ENCODE measurements at places on chromosomes 6 and 20.

DNA sequence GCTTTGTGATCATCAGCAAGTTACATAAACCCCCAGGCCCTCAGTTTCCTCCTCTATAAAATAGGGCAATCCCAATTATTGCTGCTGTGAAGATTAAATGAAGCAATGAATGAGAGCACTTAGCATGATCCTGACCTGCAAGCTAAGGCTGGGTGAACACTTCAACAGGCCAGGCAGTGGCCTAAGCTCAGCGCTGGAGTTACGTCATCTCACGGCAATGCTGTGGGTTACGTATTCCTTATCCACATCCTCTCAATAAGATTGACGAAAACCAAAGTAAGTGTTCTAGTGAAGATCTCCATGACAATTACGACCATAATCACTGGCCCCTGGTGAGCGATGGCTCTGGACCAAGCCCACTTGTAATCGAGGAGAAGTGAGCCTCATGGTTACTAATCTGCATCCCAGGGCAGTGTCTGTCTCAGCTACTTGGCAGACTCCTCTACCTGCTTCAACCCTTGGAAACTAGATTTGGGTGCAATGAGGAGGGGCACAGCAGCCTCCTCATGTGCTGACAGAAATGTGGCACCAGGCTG lies 274.1 kb upstream of the ARID1B start:
- no peak for DNase-seq

- no peak for DNase-seq
These were observed 48.0 kb upstream of the NOP56 start for GRCh38 chr20:2604506-2604835.

- no peak for DNase-seq
These were observed 2.6 kb downstream of the BACH2 start for GRCh38 chr6:90294008-90294511.

GRCh38 chr6:20252311-20252710 lies 40.0 kb upstream of the MBOAT1 start:
- no peak for DNase-seq

DNA sequence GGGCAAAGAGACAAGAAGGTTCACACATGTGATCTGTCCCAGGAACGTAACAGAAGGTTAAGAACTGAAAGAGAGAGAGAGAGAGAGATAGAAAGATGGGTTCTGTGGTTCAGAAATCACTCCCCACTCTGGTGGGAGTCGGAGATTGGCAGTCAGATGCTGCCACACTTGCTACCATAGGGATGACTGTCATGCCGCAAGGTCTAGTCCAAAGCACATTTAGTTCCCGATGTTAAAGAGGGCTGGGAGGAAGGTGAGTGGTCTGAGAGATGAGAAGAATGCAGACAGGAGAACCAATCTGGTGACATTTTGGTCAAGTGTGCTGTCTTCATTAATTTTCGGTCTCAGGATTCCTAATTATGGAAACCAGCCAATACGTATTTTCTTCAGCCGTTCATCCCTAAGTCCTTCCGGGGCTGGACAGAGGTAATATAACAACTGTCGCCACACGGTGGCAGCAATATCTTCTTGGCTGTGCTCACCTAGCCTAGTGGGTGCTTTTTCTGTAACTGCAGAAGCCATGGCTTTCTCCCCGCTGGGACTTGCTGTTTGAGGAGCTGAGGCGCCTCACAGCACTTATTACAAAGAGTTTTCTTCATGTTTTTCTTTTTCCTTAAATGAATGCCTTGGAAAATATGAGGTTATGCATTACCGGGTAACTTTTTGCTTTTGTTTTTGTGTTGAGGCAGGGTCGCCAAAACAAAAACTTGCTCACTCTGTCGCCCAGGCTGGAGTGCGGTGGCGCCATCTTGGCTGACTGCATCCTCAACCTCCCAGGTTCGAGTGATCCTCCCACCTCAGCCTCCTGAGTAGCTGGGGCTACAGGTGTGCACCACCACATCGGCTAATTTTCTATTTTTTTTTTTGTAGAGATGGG lies 46.0 kb downstream of the SLC35D3 start:
- peak; percentile 65 for DNase-seq

DNA sequence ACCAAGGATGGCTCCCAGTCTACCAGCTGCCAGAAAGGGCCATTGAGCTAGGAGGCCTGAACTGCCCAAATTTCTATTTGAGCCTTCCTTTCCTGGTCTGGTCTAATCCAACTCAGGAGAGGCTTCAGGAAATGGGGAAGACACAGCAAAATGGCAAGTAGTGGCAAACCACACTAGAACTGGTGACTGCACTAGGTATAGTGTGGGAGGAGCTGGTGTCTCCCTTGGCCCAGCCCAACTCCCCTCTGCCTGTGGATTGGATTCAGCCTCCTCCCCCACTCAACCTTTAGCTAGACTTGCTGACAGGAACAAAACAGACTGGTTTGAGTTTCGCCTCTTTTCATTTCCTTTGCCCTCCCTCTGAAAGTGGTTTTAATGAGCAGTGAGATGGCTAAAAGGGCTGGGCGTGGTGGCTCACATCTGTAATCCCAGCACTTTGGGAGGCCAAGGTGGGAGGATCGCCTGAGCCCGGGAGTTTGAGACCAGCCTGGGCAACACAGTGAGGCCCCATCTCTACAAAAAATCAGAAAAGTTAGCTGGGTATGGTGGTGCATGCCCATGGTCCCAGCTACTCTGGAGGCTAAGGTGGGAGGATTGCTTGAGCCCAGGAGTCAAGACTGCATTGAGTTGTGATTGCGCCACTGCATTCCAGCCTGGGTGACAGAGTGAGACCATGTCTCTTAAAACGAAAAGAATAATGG lies 17.5 kb downstream of the MRPS18A start:
- DNase-seq = no peak

GRCh38 chr6:79862126-79862525 lies 85.2 kb downstream of the ELOVL4 start:
- no peak for DNase-seq

DNA sequence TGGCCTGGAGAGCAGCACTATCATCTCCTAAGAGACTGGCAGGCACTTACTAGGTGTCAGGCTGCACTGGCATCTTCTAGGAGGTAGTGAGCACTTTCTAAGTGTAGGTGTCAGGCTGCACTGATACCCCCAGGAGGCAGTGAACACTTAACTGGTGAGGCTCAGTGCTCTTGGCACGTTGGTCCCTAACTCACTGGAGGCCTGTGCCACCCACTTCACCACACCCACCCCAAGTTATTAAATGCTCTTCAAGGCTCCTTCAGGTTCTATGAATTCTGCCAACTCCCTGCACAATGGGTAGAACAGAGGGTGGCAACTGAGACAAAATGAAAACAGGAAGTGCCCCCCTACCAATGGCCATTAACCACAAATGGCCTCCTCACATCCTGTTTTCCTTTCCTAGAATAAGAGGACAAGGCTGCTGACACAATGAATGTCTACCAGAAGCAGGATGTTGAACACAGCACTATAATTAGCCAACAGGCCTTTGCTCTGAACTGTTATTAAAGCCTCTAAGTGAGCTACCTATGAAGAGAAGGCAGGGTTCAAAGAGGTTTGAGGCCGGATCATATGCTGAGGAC lies 29.4 kb downstream of the NCOA5 start:
- peak; percentile 81 for DNase-seq

DNA sequence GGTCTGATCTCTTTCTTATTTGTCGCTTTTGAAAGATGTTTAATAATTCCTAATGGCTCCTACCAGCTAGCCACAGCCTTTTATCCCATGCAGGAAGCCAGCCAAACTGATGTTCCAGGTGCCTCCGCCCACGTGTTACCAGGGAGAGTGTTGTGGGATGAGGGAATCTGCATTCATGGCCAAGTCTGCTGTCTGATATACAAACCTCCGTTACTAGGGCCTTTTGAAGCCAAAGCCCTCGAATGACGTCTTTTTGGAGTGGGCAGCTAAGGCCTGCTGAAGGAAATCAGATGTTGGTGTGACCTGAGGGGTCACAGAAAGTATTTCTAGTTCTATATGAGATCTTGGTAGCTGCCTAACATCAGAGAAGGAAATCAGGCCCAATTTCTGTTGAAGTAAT lies 21.3 kb downstream of the STK35 start:
- DNase-seq = no peak

GRCh38 chr20:21513881-21514540 lies at the start of gene NKX2-2:
Gene NKX2-2 (minus strand): TSS chr20:21514064. CDS start chr20:21513669, 395 bp downstream.
- peak; percentile 90 for DNase-seq

DNA sequence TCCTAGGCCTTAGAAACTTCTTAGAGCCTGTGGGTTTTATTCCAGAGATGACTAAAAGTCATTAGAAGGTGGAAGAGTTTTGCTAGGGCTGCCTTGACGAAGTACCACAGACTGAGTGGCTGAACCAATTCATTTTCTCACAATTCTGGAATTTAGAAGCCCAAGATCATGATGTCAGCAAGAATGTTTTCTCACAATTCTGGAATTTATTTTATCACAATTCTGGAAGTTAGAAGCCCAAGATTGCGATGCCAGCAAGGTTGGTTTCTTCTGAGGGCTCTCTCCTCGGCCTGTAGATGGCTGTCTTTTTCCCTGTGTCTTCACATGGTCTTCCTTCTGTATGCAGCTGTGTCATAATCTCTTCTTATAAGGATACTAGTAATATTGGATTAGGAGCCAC lies 672.9 kb upstream of the MARCKS start:
- DNase-seq = no peak

DNA sequence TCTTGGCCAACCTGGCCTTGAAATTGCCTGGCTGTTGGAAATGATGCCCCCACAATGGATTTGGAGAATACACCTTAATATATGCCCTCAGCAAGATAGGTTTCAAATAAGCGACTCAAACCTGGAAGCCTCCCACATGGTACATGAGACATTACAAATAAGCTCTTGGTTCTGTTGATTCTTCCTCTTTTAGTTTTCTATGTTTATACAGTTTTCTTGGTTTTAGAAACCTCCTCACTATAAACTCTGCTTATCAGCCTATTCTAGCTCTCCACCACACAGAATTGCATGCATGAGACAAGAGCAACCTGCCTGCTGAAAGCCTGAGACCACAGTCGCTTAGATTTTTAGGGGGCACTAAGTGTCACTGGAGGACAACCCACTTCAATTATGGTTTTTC lies 108.8 kb upstream of the PREP start:
- DNase-seq = no peak

DNA sequence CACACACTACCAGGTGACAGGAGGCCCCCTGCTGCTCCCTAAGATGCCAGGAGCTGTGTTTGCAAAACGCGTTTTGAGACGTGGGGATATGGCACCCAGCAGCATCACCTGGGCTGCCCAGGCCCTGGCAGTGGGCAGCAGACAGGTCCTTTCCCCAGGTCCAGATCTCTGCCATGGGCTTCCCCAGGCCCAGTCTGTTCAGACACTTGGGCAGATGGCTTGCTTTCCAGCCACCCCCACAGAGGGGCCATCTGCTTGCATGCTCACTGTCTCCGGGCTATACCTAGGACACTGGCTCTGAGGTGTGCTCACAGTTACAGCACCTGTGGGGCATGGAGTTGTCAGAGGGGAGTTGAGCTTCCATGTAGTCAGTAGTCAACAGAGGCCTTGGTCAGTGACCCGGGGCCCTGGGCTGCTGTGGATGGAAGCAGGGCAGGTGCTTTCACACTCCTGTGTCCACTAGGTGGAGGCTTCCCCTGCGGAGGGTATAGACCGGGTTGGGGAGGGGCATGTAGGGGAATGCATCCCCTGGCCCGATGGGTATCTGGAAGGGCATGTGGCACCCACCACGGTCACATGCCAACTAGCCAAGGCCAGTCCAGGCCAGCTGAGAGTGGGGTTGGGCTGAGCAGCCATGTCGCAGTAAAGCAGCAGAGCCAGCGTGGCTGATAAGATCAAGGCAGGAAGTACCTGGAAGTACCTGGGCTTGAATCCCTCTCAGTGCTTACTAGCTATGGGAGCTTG lies 185.4 kb upstream of the SLC24A3 start:
- DNase-seq = no peak

- DNase-seq = no peak
These were observed 412.1 kb downstream of the QKI start for GRCh38 chr6:163826629-163827028.

DNA sequence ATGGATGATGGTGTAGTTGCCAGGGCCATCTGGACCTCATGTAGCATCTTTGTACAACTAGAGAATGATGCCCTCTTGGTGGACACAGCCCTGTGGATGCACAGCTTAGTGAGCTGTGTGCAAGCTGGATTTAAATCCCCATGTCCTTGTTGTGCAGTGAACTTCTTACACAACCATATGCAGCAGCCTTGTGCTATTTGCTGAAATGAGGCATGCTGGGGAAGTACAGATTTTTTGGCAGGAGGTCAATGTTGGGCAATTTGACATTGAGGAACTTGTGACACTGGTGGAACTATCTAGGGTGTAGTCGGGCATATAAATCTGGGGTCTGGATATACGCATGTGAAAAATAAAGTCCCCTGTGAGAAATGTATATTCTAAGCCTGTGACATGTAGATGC lies 5.8 kb upstream of the CDC5L start:
- DNase-seq = peak; percentile 85

- DNase-seq = no peak
These were observed 1.8 kb upstream of the CST5 start for GRCh38 chr20:23881371-23881770.

GRCh38 chr20:61660559-61660958 lies 405.1 kb downstream of the TAF4 start:
- no peak for DNase-seq

- no peak for DNase-seq
These were observed 448.4 kb upstream of the MANEA start for GRCh38 chr6:95128947-95129346.

DNA sequence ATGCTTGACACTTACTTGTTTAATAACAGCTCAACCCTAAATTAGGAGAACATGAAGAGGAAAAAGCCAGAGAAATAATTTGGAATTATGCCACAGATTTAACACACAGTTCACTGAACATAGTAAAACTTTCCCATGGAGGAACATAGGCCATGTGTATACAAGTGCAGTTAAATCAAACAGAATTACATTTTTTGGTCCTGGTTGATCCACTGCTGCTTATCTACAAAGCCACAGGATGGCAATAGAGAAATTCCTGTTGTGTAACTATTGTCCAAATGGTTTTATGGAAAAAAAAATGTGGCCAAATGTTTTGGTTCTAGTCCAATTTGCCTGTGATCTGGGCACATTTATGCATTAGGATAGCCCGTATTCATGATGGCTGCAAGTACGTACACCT lies 136.8 kb downstream of the ALDH8A1 start:
- DNase-seq = no peak

GRCh38 chr6:155108070-155108820 lies 113.1 kb downstream of the TIAM2 start:
- DNase-seq = no peak

DNA sequence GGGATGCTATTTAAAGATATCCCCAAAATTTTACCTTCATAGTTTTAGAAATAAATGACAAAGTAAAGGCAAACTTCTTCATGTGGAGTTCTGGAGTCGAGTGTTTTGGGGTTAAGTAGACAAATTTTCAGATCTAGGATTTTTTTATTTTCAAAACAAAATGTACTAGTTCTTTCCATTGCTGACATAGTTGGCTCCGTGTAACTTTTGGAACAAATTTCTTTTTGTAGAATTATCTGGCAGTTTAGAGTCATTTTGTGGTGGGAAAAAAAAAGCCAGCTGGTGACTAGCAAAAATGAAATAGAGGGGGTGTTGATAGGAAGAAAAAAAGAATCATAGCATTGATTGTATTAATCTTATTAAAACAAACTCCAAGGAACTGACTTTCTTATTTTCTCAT lies 131.6 kb upstream of the TCF21 start:
- DNase-seq = no peak

- DNase-seq = no peak
These were observed 80.6 kb upstream of the PREP start for GRCh38 chr6:105483492-105483891.

- DNase-seq = no peak
These were observed 2.6 kb downstream of the UBE2V1 start for GRCh38 chr20:50110141-50111047.

GRCh38 chr6:41470029-41470330 lies 76.2 kb upstream of the FOXP4 start:
- no peak for DNase-seq

Measured in pons (tissue), 1 donor.